GOT3 (cell line): ENCODE measurements at places on chromosomes 11 and 22.
A peak's percentile ranks its signal among the peaks of the same experiment; 100 is the strongest.

- no peak for DNase-seq
These were observed 1140.3 kb downstream of the TBC1D22A start for GRCh38 chr22:47902646-47903180.

DNA sequence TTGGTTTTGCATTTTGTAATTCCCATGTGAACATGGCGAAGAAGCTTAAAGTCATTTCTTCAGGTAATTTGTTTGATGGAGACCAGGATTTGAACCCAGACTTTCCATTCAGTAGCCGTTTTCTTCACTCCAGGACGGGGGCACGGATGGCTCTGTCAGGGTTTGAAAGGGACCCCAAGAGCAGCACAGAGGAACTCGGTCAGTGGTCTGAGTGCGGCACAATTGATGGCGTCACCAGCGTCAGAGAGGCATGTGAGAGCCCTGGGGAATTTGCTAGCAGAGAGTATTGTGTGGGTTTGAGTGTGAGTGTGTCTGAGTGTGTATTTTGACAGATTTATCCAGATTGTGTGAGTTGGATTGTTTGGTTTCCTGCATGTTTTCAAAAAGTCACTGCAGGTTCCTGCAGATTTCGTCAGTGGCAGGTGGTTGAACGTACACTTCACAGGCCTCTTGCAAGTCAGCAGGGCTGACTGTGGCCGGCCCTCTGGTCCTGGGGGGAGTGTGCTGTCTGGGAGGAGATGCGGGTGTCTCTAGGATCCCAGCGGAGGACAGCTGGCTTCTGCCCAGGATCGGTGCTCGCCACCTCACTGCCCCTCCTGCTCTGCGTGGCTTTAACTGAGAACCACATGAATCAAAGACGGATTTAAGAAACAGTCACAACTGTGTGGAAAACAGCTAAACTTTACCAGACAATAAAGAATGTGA is 199.3 kb downstream of the TBC1D22A start:
- no peak for DNase-seq

DNA sequence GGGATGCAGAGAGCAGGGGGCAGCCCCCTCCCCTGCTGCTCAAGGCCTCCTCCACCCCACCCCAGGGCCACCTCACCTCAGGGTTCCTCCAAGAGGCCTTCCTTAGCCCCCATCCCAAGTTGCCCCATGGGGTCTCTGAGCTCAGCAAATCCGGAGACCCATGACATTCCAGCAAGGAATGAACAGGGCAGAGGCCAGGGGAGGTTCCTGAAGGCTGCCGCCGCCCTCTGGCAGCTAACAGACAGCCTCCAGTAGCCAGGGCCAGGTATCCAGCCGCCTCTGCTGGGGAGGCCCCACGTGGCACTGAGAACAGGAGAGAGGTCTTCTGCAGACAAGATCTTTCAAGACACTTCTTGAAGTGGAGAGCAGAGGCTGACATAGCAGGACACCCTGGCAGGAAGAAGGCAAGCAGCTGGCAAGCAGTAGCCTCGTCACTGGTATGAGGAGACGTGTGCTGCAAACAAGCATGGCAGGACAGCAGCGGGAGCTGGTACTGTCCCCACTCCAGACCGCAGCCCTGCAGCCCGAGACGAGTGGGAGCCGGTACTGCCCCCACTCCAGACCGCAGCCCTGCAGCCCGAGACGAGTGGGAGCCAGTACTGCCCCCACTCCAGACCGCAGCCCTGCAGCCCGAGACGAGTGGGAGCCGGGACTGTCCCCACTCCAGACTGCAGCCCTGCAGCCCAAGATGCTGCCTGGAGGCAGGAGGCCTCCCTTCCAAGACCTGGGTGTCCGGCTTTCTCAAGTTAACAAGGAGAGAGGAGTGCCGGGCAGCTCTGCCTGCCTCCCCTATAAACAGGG is 190.6 kb downstream of the IGLL1 start:
- DNase-seq = no peak

DNA sequence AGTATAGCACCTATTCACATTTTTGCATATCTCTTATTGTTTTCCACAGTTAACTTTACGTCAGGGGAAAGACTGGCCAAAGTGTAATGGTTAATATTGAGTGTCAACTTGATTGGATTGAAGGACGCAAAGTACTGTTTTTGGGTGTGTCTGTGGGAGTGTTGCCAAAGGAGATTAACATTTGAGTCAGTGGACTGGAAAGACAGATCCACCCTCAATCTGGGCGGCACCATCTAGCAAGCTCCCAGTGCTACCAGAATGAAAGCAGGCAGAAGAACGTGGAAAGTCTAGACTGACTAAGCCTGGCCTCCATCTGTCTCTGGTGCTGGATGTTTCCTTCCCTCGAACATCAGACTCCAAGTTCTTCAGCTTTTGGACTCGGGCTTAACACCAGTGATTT is 1900.7 kb upstream of the RAG2 start:
- no peak for DNase-seq

GRCh38 chr11:69101115-69101791 is 52.5 kb downstream of the TPCN2 start:
- peak; percentile 17 for DNase-seq

GRCh38 chr11:58142761-58143160 is 17.4 kb upstream of the OR9I1 start:
- DNase-seq = no peak

DNA sequence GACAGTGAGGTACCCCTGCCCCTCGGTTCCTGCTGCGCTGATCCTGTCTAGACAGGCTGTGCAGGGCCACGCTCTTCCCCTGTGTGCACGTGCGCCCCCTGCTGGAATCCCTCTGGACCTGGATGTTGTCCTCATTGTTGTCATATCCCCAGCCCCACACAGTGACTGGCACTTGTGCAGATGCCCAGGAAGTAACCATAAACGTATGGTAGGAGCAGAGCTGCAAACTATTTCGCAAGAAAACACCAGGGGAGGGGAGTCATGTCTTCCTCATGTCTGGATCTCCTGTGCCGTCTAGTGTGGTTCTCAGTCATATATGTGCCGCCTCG is 114.7 kb downstream of the CRYBB2 start:
- no peak for DNase-seq

DNA sequence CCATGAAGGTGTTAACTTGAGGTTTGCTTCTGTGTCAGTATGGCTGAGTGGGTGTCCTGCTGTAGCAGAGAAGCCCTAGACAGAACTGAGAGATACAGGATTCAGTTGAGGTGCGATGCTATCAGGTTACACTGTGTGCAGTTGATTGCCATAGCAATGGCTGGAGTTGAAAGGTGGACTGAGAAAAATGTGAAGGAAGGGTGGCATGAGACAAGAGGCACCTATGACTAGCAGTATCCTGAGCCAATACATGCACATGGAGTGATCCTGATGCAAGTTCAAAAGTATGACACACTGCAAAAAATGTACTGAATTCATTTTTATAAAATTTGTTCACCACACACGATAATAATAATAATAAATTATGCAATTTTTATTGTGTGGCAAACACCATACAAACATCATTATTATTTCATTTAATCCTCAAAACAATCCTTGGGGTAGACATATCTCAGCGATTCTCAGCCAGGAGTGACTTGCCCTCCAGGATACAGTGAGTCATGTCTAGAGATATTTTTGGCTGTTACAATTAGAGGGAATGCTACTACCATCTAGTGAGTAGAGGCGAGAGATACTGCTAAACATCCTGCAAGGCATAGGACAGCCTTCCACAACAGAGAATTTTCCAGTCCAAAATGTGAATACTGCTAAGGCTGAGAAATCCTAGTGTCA is 3.9 kb upstream of the PIWIL4 start:
- DNase-seq = no peak

GRCh38 chr22:40805239-40805638 is 13.9 kb downstream of the SLC25A17 start:
- no peak for DNase-seq

- DNase-seq = no peak
These were observed 9.0 kb downstream of the MB start for GRCh38 chr22:35608088-35608487.

DNA sequence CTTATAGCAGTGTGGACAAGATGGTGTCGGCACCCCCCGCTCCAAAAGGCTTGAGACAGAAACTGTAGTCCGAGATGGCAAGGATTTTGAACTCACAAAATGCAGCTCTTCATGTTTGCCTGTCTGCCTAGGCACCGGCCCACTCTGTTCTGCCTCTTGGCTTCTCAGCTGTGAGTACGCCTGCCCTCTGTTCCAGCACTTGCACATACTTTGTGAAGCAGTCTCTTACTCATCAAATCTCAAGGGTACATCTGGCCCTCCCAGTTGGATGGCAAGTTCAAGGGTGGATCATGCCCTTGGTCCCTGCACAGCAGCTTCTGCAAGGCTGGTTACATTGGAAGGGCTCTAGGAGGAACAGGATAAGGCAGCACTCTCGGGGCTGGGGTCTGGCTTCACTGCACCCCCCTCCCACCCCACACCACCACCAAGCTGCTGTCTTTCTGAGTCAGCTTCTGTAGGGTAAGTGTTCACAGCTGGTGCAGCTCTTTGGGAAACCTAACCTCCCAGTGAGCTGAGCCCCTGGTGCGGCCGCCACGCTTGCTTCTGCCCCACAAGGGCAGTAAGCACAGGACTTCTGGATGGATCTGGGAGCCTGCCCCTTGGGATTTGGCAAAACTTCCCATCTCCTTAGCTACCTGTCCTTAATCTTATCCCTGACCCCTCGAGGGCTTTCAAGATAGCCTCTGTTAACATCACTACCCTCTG is 37.2 kb downstream of the FAM83F start:
- no peak for DNase-seq

GRCh38 chr11:110148775-110149744 is 55.9 kb downstream of the ZC3H12C start:
- DNase-seq = no peak

DNA sequence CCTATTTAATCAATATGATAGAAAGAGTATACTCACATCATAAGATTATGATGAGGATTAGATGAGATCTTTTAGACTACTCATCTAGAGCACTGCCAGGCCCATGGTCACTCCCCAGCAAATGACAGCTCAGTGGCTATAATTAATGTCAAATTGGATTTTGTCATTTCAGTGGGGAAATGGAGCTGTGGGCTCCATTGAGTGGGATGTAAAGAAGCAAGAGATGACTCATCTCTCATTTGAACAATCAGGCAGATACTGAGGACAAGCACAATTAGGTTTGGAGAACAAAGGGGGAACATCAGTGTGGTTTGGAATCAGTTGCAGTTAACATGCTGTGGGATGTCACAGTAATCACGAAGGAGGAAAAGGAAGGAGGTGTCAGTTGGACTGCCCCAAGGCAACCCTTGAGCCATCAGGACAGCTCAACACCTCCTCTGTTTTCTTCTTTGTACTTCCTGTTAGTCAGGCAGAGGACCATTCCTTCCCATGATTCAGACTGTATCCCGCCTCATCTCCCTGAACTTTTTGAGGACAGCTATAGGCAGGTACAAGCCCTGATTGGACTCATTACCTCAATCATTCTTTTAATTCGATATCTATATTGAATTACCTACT is 473.7 kb upstream of the ISX start:
- DNase-seq = no peak

GRCh38 chr11:34602245-34602644 is 18.6 kb upstream of the EHF start:
- DNase-seq = no peak

DNA sequence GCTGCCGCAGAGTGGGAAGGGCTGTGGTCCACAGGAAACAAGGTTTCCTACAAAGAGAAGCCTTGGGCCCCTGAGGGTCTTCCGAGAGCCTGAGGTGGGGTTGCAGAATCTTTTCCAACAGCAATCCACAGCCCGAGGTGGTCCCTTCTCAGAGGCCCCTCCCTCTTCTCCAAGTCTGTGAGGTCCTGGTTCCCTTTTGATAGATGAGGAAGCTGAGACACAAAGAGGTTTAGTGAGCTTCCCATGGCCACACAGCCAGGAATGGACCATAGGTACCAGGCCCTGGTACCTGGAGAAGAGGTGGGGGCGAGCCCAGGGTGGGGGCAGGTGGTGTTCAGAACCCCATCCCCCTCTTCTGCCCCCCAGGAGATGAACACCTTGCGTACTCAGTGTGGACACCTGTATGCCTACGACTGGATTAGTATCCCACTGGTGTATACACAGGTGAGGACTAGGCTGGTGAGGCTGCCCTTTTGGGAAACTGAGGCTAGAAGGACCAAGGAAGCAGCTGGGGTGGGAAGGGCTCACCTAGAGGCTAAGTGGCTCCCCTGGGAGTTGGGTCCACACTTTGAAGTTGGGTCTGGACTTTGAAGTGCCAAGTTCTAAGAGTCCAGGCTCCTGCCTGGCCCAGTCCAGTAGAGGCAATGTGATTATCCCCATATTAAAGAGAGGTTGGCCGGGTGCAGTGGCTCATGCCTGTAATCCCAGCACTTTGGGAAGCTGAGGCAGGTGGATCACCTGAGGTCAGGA is 7.0 kb downstream of the BEST1 start:
- no peak for DNase-seq

DNA sequence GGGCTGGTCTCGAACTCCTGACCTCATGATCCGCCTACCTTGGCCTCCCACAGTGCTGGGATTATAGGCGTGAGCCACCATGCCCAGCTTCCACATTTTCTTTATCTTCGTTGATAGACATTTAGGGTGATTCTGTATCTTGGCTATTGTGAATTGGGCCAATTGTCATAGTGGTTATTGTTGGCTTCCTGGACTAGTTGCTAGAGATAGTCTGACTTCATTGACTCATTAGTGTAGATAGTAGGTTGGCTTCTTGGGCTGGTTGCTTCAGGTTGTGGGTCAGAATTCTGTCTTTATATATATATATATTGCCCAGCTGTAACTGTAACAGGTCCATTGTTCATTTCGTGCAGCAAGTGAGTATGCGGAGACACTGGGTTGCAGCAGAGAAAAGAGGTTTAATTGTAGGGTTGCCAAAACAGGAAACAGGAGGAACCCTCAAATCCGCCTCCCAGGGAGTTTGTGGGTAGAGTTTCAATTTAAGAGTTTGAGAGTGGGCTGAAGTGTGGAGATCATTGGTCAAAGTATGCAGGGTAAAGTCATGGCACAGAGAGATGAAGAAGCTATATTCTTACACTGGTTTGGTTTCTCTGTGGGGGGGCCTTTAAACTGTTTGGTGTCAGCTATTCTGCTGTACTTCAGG is 22.0 kb downstream of the ATG13 start:
- no peak for DNase-seq

- DNase-seq = no peak
These were observed 10.9 kb upstream of the MRPL23 start for GRCh38 chr11:1936072-1936780.

DNA sequence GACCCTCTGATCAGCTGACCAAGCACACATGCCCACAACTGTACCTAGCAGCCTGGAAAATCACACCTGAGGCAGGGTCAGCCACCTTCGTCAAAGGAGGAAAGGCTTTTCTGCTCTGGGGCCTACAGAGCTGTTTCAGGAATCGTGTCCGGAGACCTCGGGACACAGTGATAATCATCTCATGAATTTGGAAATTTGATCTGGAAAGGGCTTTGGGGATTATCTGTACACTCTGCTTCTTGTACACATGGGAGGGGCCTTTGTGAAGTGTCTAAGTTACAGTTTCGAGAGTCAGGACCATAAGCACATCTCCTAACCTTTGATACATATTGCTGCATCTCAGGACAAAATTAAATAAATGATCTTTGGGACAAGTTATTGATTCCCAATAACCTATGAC is 1421.2 kb upstream of the TENM4 start:
- DNase-seq = no peak
